ENCODE measurements at places on chromosomes 6 and 20.

DNA sequence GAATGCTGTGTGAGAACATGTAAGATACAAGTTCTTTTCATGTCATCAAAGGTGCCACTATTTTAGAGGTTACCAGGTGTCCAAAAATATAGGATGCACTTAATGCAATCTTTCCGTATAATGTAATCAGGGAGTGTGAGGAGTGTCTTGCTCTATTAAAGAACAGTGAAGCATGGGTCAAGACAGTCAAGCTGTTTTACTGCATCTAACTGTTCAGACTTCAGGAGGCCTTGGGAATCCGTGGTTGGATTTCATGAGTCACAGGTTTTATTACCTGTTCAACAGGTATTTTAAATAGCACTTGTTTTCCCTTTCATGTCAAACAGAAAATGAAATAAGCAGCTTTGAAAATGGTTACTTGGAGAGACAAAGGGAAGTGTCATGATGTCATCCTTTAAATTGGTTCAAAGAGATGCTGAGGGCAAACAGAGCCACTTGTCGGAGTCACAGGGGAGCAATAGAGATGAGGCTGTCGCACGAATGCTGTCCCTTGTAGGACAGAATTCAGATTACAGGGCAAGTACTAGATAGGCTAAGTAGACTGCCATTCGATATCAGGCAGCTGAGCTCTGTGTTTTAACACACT, 621.5 kb downstream of the QKI start:
- peak; percentile 23 for DNase-seq

DNA sequence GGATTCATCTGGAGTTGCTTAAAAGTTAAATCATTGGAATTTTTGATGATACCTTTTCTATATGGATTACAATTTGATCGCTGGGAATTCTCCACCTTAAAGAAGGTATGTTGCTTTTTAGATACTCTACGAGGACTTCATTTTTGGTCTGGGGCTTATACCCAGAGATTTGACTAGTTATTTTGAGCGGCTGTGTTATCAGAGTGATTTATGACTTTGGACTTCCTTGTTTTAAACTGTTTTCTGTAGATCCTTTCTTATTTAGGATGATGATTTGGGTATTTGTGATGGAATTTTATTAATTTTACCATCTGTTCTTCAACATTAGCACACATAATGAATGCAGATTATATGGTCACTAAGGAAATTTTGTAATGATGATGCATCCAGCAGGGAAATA, 75.2 kb downstream of the SOX4 start:
- DNase-seq = no peak

- DNase-seq = no peak
Measured at GRCh38 chr6:169216830-169217229, 36.8 kb downstream of the THBS2 start.

GRCh38 chr20:2771631-2772080, 28.8 kb downstream of the CPXM1 start:
- DNase-seq = no peak

DNA sequence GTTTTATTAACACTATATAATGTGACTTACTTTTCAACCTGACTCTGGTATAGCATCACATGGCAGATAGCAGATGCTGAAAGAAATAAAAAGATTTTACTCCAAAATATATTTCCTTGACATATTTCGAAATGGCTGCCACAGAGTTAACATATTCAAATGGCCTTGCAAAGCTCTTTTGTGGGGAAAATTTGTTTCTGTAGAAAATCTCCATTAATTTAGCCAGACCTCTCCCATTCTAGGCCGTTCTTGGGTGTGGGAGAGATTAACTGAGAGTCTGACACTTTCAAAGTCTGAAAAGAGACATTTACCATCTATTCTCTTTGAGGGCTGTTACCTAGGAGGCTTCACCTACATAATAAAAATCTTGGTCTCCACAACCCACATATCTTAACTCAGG, 217.2 kb downstream of the OTOR start:
- no peak for DNase-seq

- no peak for DNase-seq
Measured at GRCh38 chr6:132132924-132133639, 181.9 kb upstream of the CCN2 start.

- no peak for DNase-seq
Measured at GRCh38 chr20:47489448-47489872, 12.2 kb upstream of the NCOA3 start.

GRCh38 chr6:168495636-168496035, 54.7 kb downstream of the SMOC2 start:
- DNase-seq = no peak

DNA sequence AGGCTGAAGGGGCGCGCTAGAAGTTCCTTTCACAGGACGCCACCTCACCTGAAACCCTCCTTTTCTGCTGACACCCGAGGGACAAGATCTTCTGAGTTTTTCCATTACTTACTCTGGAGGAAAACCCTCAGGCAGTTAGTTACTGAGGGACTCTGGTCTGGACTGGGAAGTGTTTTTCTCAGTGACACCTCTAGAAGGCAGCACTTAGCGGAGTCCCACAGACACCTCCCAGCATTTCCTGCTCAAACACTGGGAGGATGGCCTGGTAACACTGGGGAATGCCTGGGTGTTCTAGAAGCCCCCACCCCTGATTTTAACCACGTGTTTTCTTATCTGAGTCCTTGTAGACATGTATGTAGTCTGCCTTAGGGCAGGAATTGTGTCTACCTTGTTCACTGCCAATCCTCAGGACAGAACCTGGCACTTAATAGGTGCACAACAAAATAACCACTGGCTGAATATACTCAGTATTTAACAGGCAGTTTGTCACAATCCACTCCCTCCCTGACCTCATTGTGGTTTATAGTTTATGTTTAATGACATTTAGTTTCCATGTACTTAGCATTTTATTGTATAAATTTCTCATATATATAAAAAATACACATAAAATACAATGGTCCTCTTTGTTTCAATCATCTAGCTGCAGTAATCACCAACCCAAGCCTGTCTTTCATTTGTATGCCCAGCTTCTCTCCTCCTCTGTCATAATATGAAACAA, 4.8 kb downstream of the GSTA3 start:
- no peak for DNase-seq

DNA sequence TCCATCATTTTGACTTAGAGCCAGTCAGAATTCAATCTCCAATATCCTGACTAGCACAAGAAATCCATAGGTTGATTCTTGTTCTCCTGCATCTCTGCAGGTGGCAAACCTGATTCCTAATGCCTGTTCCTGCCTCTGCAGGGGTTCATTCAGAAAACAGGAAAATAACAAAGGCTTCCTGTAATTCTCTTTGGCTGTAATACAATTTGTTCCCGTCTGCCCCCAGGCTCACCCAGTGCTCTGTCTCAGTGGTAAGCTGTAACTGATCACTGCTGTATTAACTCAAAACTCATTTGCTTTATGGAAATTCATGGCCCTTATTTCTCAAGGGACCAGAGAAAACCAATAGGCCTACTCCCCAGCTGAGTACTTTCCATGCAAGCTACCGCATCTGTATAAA, 88.6 kb downstream of the OPRM1 start:
- DNase-seq = peak; percentile 17

DNA sequence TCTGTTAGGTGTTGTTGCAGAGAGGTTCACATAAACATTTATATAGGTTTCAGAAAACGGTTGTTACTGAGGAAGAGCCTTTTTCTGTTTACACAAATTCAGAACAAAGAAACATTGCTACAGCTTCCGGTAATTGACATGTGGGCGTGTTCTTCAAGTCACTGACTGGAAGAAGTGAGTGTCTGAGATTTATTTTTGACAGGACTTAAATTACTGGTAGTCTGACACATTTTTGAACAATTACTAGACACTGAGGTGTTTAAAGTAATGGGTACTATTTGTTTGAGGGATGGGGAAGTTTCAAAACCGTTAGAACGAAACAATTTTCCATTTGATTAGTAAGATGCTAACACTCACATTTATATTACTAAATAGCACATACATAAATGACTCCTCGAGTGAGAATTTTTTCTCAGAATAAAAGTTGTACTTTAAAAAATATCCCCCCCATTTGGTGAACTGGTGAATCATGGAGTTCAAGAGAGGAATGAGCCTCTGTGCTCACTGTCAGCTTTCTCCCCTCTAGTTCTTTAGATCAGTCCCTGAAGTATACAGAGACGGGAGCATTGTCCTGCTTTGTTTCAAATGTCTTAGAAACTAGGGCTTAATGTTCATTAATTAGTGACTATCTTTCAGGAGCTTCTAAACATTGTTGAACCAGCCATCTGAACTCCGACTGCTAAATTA, 98.7 kb downstream of the TSHZ2 start:
- no peak for DNase-seq

DNA sequence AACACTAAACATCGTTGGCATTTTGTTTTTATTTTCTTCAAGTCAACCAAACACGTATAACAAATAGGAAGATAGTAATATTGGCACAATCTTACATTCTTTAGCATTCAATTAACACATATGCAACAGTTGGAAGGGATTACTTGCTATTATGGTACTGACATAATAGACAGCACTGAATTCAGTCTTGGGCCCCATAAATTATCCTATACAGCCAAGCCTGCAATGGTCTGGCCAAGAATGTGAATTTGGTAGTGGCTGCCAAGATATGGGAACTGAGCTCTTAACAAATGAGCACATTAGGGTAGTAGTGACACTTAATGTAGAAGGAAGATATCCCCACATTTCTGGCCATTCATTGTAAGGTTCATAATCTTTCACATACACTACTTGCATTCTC, 44.8 kb upstream of the ARHGAP18 start:
- DNase-seq = no peak

- no peak for DNase-seq
Measured at GRCh38 chr6:13466304-13467215, 20.8 kb downstream of the GFOD1 start.

DNA sequence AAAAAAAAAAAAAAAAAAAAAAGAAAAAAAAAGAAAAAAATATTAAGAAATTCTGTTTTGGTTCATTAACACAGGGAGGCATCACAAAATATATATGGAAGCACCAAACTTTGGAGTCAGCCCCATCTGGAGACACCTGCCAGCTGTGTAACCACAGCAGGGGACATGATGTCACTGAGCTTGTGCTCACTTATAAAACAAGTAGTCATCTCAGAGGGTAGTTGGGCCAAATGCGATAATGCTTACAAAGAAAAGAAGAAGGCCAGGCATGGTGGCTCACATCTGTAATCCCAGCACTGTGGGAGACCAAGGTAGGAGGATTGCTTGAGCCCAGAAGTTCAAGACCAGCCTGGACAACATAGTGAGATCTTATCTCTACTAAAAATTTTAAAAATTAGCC, 1.1 kb upstream of the BNIP5 start:
- DNase-seq = no peak
